ENCODE measurements at places on chromosomes 12 and 14.
A peak's percentile ranks its signal among the peaks of the same experiment; 100 is the strongest.

GRCh38 chr12:20345866-20346265, 22.5 kb upstream of the PDE3A start:
- ATAC-seq: no peak
- H3K4me3 ChIP-seq: no peak overlapping the region
- H3K4me1 ChIP-seq: peaks cover 14% of the 10 kb centered on the region
- H3K27me3 ChIP-seq: no peaks in the 10 kb centered on the region

GRCh38 chr14:100096656-100097055, 31.4 kb downstream of the EVL start:
- H3K4me3 ChIP-seq: no peak overlapping the region
- no peak overlapping the region for H3K27ac ChIP-seq
- no peaks in the 10 kb centered on the region for H3K4me1 ChIP-seq
- no peaks in the 10 kb centered on the region for H3K36me3 ChIP-seq
- H3K27me3 ChIP-seq: no peaks in the 10 kb centered on the region

GRCh38 chr14:105746124-105746514, 219.7 kb downstream of the TMEM121 start:
- ATAC-seq: no peak
- peaks cover 12% of the 10 kb centered on the region for H3K4me1 ChIP-seq
- no peaks in the 10 kb centered on the region for H3K36me3 ChIP-seq
- peaks cover 5% of the 10 kb centered on the region for H3K27me3 ChIP-seq
- no peak overlapping the region for H3K27ac ChIP-seq

DNA sequence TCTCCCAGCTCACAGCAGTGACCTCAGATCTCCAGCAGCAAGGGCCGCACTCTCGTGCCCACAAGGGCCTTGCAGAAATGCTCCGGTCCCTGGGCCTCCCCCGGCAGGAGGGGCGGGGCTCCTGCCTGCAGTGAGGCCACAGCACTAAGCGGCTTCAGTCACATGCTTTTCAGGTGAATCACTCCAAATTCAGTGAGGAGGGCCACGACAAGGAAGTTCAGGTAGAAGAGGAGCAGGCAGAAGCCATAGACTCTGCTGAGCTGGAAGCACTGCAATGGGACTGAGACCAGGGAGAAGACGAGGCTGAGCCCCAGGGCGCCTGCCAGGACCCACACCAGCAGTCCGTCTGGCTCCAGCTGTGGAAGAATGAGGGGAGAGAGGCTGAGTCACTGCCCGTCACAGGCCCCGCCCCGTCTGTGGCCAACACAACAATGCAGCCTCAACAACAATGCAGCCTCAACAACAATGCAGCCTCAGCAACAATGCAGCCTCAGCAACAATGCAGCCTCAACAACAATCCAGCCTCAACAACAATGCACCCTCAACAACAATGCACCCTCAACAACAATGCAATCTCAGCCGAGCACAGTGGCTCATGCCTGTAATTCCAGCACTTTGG, 35.2 kb downstream of the SLC8B1 start:
- peak overlapping the region; percentile 53 for H3K27ac ChIP-seq
- H3K4me1 ChIP-seq: peaks cover 29% of the 10 kb centered on the region
- no peaks in the 10 kb centered on the region for H3K36me3 ChIP-seq
- peak; percentile 71 for ATAC-seq
- H3K27me3 ChIP-seq: no peaks in the 10 kb centered on the region

GRCh38 chr12:92615703-92616102, 87.1 kb upstream of the PLEKHG7 start:
- H3K27me3 ChIP-seq: no peaks in the 10 kb centered on the region
- H3K36me3 ChIP-seq: no peaks in the 10 kb centered on the region
- ATAC-seq: no peak
- H3K27ac ChIP-seq: no peak overlapping the region

GRCh38 chr12:104708891-104709290, 249.2 kb downstream of the SLC41A2 start:
- H3K36me3 ChIP-seq: no peaks in the 10 kb centered on the region
- H3K4me3 ChIP-seq: no peak overlapping the region
- no peak for ATAC-seq
- no peaks in the 10 kb centered on the region for H3K27me3 ChIP-seq

- H3K27ac ChIP-seq: peak within 1 kb of the TSS; percentile 77
- H3K36me3 ChIP-seq: no peaks in the 10 kb centered on the region
- peak; percentile 97 for ATAC-seq
These were observed at the start of gene VSIG10 for GRCh38 chr12:118103601-118104382. TSS of gene VSIG10 (minus strand) at chr12:118104011. CDS start at chr12:118103671, 340 bp downstream.

- H3K36me3 ChIP-seq: peaks cover 53% of the 10 kb centered on the region
- H3K4me3 ChIP-seq: no peak overlapping the region
- no peaks in the 10 kb centered on the region for H3K27me3 ChIP-seq
- peak; percentile 40 for ATAC-seq
These were observed 15.8 kb downstream of the CCND2 start for GRCh38 chr12:4289231-4289878.

GRCh38 chr12:123119808-123120207, 31.1 kb downstream of the PITPNM2 start:
- H3K27me3 ChIP-seq: no peaks in the 10 kb centered on the region
- ATAC-seq: no peak
- no peak overlapping the region for H3K4me3 ChIP-seq
- H3K4me1 ChIP-seq: peaks cover 86% of the 10 kb centered on the region

- H3K36me3 ChIP-seq: peaks cover 16% of the 10 kb centered on the region
- H3K4me1 ChIP-seq: peaks cover 23% of the 10 kb centered on the region
- H3K27ac ChIP-seq: peak overlapping the region; percentile 89
- H3K27me3 ChIP-seq: no peaks in the 10 kb centered on the region
- H3K4me3 ChIP-seq: no peak overlapping the region
These were observed 131.5 kb downstream of the GPR135 start for GRCh38 chr14:59333668-59334067.

- H3K4me1 ChIP-seq: peaks cover 3% of the 10 kb centered on the region
- no peak overlapping the region for H3K4me3 ChIP-seq
- ATAC-seq: peak; percentile 86
- H3K27ac ChIP-seq: no peak overlapping the region
These were observed 122.7 kb downstream of the SLC38A6 start for GRCh38 chr14:61103541-61104339.

All from gastroesophageal sphincter (tissue), 4 donors.